ENCODE measurements at places on chromosomes 16 and 17. TPM values are rescaled to one million over a fixed set of nuclear protein-coding genes. Genes with fewer than 3 reads are reported as not detected.

GRCh38 chr17:27862004-27862403, 31.2 kb downstream of the LYRM9 start:
- DNase-seq, result peak; percentile 51

GRCh38 chr17:80331820-80332219, 71.2 kb downstream of the RNF213 start:
- no peak for DNase-seq

The TMEM132E gene
- not detected for total RNA-seq

- no peak for DNase-seq
These were observed 3.3 kb downstream of the USP43 start for GRCh38 chr17:9648521-9649110.

- DNase-seq, result no peak
These were observed 10.0 kb downstream of the TRPV3 start for GRCh38 chr17:3547628-3548027.

DNA sequence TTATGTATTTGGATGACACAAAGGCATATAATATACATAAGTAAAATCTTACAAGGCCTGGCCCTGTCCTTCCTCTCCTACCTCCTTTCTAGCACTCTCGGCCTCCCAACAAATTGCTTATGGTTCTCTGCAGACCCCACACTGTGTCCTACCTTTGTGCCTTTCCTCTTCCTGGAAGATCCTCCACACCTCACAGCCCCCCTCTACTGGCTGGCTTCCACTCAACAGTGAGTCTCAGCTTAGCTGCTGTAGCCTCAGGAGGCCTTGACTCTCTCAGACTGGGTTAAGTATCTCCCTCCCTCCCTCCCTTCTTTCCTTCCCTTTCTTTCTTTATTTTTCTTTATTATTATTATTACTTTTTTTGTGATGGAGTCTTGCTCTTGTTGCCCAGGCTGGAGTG, 8.3 kb upstream of the SLC52A1 start:
- no peak for DNase-seq

- DNase-seq, result no peak
These were observed 702 bp downstream of the NUDT21 start for GRCh38 chr16:56450275-56450985.

- no peak for DNase-seq
These were observed 83.1 kb downstream of the NT5M start for GRCh38 chr17:17386094-17386800.

The BCO1 gene
- total RNA-seq, result 1.6 TPM

- no peak for DNase-seq
These were observed 18.2 kb upstream of the ATF7IP2 start for GRCh38 chr16:10367616-10368188.

- no peak for DNase-seq
These were observed 61.5 kb upstream of the CDH5 start for GRCh38 chr16:66304961-66305360.

Data from transverse colon (tissue), 4 donors.